Activated naive CD8-positive, alpha-beta T cell treated with anti-CD3 and anti-CD28 coated beads for 36 hours (primary cell): ENCODE measurements at places on chromosomes 16 and 17. TPM values are rescaled to one million over a fixed set of nuclear protein-coding genes. Genes with fewer than 3 reads are reported as not detected.

Gene HSD17B1
- 0.25 TPM for total RNA-seq

Gene INTS2
- total RNA-seq: 26.2 TPM

Gene GP1BA
- not detected for total RNA-seq

Gene ALDH3A2
- 22.0 TPM for total RNA-seq

Gene ASGR1
- 2.8 TPM for total RNA-seq

Gene OTOP2
- total RNA-seq: not detected

Gene NSMCE1
- 146 TPM for total RNA-seq

Gene KRT25
- not detected for total RNA-seq

Gene KRT32
- total RNA-seq: not detected

Gene NPIPB9
- total RNA-seq: 1.6 TPM

Gene KRT36
- not detected for total RNA-seq

Gene KRTAP2-3
- total RNA-seq: not detected

Gene PDE6G
- 9.1 TPM for total RNA-seq

Gene MYBBP1A
- total RNA-seq: 176 TPM

Gene BPTF
- total RNA-seq: 77.0 TPM

Gene TSPOAP1
- total RNA-seq: 13.7 TPM

Gene PLA2G10
- total RNA-seq: not detected

Gene TBC1D3K
- not detected for total RNA-seq

Gene KRTAP9-4
- not detected for total RNA-seq

Gene LRRC3C
- total RNA-seq: not detected

Gene PIRT
- not detected for total RNA-seq

Gene CMTM1
- total RNA-seq: 2.8 TPM

Gene CD300E
- not detected for total RNA-seq

Gene FBXW10B
- 0.21 TPM for total RNA-seq

Gene CDH15
- not detected for total RNA-seq

Gene IL21R
- 99.3 TPM for total RNA-seq

Gene FNDC8
- not detected for total RNA-seq

Gene FSCN2
- 0.36 TPM for total RNA-seq

Gene CCDC144A
- total RNA-seq: 2.0 TPM

Gene CD300A
- 5.6 TPM for total RNA-seq

Gene SPATA2L
- total RNA-seq: 3.3 TPM

Gene NME4
- 17.3 TPM for total RNA-seq

Gene PFAS
- 187 TPM for total RNA-seq

Gene WSCD1
- total RNA-seq: 0.27 TPM

Gene KLHL10
- total RNA-seq: 0.19 TPM

Gene TMC5
- not detected for total RNA-seq

Gene SLFN14
- total RNA-seq: 0.14 TPM

Gene RCVRN
- total RNA-seq: not detected

Gene TNFRSF13B
- 0.31 TPM for total RNA-seq

Gene MYCBPAP
- 0.56 TPM for total RNA-seq

Gene SRCIN1
- total RNA-seq: 0.42 TPM

Gene SPECC1
- 6.6 TPM for total RNA-seq

Gene FBRS
- total RNA-seq: 94.5 TPM

Gene HNF1B
- 3.2 TPM for total RNA-seq

Gene SYT17
- not detected for total RNA-seq
